Activated effector memory CD4-positive, alpha-beta T cell treated with anti-CD3 and anti-CD28 coated beads, Interleukin-2, amount 50 U/mL, for 16 hours (primary cell): ENCODE measurements at places on chromosomes 6 and 20.
A peak's percentile ranks its signal among the peaks of the same experiment; 100 is the strongest.

GRCh38 chr6:82783587-82784236 lies 281.9 kb downstream of the UBE3D start:
- no peak for DNase-seq

DNA sequence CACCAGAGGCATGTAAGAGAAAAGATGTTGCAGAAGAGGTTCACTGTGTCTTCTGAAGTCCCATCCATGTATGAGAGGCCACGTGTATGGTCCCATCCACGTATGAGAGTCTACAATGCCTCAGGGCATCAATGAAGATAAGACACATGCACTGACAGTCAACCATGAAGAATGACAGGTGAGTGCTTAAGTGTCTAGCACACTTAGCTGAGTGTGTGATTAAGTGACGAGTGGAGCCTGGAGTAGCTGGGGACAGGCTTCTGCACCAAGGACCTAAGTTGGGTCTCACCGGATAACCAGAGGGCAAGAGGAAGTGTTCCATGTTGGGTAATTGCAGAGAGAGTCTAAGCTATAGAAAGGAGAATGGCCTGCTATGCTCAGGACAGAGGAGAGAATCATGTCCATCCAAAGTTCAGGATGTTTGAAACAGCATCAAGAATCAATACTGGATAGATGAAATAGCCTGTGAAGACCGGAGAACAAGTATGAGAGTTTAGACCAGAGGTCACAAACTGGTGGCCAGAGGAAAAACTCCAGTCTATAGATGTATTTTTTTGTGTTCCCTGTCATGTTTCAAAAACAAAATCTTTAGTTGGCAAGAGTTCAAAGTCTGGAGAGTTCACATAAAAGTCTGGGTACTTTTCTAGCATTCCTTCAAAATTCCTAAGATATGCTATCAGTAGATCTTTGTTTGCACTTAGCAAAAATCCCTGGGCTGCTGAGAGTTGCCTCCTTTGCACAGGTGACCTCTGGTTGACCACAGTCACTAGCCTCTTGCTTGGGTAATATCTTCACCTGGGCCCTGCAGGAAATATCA lies 165.8 kb downstream of the KIF16B start:
- DNase-seq, result no peak

DNA sequence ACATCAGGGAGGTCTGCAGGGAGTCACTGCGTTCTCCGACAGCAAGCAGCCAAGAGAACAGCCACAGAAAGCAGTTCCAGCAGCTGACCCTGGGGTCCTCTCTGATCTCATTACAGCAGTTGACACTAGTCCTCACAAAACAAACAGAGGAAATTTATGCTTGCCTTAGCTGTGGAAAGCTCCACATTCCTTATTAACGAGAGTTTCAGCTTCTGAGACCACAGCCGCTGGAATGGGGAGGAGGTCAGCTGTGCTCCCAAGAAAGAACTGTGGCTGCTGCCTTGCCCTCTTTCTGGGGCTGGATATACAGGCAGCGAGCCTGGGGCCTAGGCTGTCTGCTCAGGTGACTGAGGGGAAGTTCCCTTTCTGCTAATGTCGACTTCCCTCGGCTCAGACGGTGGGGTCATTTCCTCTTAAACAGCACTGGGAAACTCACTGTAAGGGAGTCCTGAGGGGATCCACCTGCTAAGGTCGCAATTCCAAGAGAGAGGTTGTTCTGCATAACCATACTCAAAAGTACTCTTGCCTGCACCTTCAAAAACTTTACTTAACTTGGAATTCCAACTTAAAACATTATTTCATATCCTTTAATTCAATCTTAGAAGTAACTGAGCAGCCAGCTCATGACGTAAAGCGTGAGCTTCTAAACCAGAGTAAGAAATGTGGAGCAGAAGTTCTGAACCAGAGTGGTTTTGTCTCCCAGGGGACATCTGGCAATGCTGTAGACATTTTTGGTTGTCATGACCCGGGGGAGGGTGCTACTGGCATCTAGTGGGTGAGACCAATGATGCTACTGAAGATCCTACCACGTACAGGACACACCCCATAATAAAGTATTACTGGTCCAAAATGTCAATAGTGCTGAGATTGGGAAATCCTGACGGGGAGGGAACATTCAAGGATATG lies 80.3 kb downstream of the BACH2 start:
- peak; percentile 69 for DNase-seq

- DNase-seq, result no peak
These were observed 18.2 kb upstream of the LAMP5 start for GRCh38 chr20:9496155-9496554.

- no peak for DNase-seq
These were observed 316.9 kb upstream of the PRDM1 start for GRCh38 chr6:105769197-105769596.

DNA sequence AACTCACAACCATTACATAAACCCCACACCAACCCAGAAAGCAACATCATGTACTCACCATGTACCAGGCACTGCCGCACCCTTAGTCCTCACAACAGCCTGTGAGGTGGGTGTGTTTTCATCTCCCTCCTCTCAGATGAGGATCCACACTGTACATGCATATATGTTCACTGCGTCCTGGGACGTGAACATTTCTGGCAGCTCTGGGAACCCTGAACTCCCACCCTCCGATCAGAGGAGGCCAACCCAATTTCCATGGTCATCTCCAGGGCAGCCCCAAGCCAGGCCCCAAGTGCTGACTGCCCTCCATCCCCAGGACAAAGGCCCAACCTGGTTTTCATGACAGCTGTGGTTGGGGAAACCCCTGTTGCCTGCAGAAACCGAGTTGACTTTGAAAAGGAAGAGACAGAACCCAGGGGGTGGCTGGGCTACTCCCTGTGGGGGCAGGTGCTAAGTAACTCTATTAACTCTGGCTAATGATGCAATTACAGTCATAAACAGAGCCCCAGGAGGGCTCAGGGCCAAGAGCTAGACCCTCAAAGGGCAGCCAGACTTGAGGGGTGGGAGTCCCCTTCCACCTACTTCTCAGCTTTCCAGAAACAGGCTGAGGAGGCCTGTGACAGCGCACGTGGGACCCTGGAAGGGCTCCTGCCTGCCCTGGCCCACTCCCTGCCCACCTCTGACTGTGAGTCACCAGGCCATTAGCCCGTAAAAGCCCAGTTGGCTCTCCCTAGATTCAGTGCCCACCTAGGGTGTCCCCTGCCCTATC lies 2.6 kb downstream of the TFEB start:
- peak; percentile 87 for DNase-seq

- DNase-seq, result no peak
These were observed 138.8 kb downstream of the HFE start for GRCh38 chr6:26225848-26226578.

- DNase-seq, result no peak
These were observed 1.5 kb upstream of the CITED2 start for GRCh38 chr6:139376017-139376330.

GRCh38 chr20:47780720-47781389 lies 4.4 kb downstream of the SULF2 start:
- DNase-seq, result no peak

- no peak for DNase-seq
These were observed 17.0 kb downstream of the RNASET2 start for GRCh38 chr6:166939345-166939744.

DNA sequence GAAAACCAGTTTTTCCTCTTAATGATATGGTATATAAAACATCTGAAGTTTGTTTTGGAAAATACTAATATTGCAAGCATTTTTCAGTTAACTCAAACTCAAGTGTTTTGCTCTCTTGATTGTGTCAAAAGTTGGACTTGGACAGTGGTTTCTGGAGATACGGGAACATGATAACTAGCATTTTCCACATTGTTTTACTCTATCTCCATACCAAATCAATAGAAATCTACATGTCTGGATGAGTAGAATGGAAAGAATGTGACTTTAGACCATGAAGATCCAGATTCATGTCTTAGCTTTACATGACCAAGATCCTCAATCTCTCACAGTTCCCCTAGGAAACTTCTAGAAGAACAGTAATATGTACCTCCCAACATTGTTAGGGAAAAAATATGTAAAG lies 22.2 kb upstream of the FBXO30 start:
- DNase-seq, result no peak

- no peak for DNase-seq
These were observed 314.9 kb downstream of the ALDH8A1 start for GRCh38 chr6:134634966-134635365.

GRCh38 chr6:111973927-111974639 lies 79.8 kb upstream of the CCN6 start:
- no peak for DNase-seq

DNA sequence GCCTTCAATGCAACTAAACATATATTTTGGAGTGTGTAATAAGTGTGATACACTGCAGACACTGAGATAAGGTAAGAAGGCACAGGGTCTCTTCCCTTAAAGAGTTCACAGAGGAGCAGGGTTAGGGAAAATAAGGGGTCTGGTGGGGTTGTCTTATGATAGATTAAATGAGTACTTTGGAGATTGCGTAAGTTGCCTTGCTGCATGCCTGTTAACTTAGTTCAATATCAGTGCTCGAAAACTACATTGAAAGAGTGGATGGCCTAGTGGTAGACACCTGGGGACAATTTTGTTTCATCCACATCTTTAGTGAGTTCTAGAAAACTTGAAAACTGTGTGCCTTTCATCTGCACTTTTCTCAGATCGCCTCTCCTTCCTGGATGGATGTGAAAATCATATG lies 123.2 kb upstream of the BTBD3 start:
- DNase-seq, result no peak

- no peak for DNase-seq
These were observed 4.1 kb upstream of the KCNQ5 start for GRCh38 chr6:72617721-72618120.

DNA sequence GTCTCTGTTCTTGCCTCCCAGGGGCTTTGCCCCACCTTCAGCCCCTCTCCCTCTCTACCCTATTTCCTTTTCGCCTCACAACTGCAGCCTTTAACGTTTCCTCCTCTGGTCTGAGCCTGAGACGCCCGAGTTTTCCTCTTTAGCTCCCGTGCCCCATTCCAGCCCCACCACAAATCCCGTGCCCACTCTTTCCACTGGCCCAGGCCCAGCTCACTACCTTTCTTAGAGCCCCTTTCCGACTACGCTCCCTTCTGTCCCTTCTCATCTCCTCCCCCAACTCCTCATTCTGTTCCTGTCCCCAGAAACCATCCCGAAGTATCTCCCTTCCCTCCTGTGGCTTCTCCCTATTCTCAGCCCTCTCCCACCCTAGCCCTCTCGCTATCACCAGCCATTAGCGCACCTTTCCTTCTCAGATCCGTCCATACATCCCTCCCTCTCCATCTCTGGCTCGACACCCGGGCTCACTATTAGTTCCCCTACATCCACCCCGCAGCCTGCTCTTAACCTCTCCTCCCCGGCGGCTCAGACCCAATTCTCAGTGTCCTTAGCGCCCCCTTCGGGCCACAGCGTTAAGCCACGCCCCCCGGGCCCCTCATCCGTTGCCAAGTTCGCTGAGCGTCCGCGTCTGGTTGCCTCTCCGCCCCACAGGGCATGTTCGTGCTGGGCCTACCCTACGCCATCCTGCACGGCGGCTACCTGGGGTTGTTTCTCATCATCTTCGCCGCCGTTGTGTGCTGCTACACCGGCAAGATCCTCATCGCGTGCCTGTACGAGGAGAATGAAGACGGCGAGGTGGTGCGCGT lies 2.7 kb downstream of the SLC32A1 start:
- DNase-seq, result peak; percentile 81

GRCh38 chr20:21074605-21075336 lies 31.4 kb downstream of the LINC00237 start:
- DNase-seq, result no peak

- DNase-seq, result peak; percentile 42
These were observed 106.3 kb upstream of the NXT1 start for GRCh38 chr20:23244156-23244915.

GRCh38 chr6:43383021-43383667 lies 13.7 kb upstream of the ZNF318 start:
- DNase-seq, result no peak

- no peak for DNase-seq
These were observed 37.9 kb downstream of the E2F3 start for GRCh38 chr6:20439558-20439957.

- DNase-seq, result no peak
These were observed 214.9 kb downstream of the ZFAND3 start for GRCh38 chr6:38034274-38034914.

- no peak for DNase-seq
These were observed 41.0 kb downstream of the AKIRIN2 start for GRCh38 chr6:87661016-87661415.

DNA sequence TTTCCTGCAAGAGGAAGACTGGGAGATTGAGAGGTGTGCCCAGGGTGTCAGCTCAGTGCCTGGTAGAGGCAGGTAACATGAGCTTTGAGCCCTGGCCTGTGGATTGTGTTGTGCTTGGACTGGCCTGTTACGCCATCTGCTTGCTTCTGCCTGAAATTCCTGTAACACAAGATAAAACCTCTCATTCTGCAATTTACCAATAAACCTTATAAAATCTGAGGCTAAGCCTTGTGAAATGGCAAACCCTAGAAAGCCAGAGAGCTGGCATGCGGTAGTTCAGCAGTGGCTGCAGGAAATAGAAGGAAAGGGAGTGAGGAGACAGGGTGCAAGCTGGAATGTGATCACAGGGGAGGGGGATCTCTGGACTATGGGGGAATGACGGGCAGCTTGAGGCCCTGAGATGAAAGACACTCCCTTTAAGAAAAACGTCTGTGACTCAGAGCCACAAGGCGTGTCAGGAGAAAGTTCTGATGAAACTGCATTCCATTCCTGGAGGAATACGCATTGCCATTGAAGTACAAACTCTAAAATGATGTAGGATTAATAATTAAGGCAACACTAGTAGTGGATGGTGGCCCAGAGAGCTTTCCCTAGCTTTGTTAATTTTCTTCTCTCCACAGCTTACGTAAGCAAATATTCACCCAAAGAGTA lies 26.3 kb upstream of the TFAP2A start:
- no peak for DNase-seq

DNA sequence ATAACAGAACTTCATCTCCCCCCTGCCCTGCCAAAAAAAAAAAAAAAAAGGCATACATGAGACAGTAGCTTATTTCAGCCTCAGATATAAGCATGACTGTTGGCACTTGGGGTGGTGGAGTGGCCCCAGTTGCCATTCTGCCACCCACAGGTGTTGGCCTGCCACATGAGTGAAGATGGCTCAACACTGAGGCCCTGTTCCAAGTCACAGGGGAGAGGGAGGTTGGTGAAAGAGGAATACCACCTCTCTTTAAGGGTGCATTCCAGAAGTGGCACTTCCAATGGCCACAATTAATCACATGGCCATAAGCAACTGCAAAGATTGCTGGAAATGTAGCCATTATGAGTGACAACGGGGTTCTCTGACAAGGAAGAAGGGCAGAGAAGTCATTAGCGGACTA lies 61.9 kb upstream of the JARID2 start:
- peak; percentile 66 for DNase-seq

DNA sequence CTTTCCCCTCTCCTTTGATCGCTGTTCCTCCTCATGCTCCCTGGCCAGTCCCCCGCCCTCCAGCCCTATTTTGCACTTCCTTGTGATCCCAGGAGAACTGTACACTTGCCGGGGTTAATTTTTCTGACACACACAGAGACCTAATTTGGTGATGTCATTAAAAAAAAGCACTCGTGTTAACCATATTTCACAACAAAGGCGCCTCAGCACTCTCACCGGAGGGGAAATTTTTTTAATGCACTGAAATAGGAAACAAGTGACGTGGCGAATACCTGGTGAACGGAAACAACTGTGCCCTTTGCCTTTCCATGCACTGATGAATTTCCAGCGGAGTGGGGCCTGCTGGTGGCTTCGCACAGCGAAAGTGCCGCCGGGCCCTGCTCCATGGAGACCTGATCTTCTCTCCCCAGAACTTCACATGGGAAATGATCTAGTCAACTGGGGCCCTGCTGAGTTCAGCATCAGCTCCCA lies 53.9 kb upstream of the TAGAP start:
- DNase-seq, result peak; percentile 89
